ENCODE measurements at places on chromosomes 16 and 17.

- DNase-seq: no peak
Measured at GRCh38 chr16:64181271-64181925, 940.5 kb downstream of the CDH11 start.

- DNase-seq: peak; percentile 55
Measured at GRCh38 chr17:10316801-10317542, 55.8 kb downstream of the MYH13 start.

GRCh38 chr17:57523926-57524632, 221.0 kb downstream of the CCDC182 start:
- no peak for DNase-seq

- DNase-seq: no peak
Measured at GRCh38 chr16:1940273-1941161, 2.5 kb downstream of the MSRB1 start.

GRCh38 chr16:31517800-31518402, 9.7 kb upstream of the RUSF1 start:
- no peak for DNase-seq

GRCh38 chr16:29915590-29916247, 10.3 kb downstream of the KCTD13 start:
- no peak for DNase-seq

DNA sequence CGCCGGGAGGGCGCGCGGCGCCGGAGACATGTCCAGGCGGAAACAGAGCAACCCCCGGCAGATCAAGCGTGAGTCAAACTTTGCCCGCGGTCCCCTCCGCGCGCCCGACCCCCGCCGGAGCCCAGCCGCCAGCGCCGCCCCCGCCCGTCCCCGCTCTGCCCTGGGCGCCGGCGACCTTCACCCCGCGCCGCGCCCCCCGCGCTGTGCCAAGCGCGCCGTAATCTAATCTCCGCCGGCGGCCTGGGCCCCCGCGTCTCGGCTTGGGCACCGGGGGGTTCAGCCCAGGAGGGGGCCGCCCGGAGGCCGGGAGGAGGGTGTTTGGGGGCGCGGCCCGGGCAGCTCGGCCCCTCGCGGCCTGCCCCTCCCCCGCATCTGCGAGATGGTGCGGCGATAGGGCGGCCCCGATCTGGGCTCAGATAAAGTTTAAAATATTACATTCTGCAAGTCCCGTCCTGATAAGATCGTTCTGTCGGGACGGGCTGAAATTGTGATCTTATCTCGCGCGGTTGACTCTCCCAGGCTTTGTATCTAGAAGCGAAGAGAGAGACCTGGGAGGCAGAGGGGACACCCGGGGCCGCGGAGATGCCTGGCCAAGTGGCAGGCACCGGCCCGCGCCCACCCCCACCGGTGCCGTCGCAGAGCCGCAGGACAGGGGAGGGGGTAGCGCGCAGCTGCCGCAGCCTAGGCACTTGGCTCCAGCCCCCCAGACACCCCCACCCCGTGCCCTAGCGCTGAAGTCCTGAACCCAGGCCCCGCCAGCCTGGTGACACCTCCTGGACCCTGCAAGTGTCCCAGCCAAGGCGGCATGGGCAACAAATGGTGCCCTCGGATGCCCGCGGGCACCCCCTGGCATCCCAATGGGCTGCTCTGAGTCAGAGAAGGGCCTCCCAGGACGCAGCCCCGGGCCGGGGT, 787 bp downstream of the ZFPM1 start:
- DNase-seq: peak; percentile 30

DNA sequence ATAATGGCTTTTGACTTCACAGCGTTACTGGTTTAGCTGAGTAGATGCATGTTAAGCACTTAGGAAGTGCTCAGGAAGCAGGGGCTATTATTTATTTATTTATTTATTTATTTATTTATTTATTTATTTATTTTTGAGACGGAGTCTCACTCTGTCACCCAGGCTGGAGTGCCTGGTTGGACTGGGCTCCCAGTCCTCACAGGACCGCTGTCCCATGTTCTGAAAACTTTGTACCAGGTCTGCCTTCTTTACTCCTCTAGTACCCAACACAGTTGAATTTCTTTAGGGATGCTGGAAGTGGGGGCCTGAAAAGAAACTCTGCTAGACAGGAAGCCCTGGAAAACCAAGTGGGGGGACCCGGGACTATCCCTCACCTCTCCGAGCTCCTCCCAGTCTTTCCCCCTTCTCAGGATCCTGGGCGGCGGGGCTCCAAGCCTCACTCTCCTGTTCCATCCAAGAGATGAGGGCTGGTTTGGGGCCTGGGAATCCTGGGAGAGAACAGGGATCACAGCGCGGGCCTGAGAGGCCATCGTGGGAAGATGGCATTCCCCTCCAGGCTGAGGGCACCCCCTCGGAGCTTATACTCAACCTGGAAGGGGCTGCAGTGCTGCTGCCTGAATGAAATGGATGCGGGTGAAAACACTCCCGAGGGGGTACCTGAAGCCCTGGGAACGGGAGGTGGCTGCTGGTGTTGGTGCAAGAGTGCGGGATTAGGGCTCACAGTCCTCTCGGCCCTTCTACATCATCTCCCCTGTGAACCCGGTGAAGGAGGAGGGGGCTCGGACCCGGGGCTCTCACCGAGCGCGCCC, 674 bp downstream of the ZNF688 start:
- DNase-seq: no peak

- peak; percentile 74 for DNase-seq
Measured at GRCh38 chr16:16127469-16128116, 95.7 kb downstream of the ABCC6 start.

- DNase-seq: peak; percentile 64
Measured at GRCh38 chr16:50072730-50073129, 7.0 kb downstream of the HEATR3 start.

- no peak for DNase-seq
Measured at GRCh38 chr16:85767531-85767930, 16.6 kb upstream of the C16orf74 start.

GRCh38 chr16:600781-601180, 10.9 kb downstream of the RAB40C start:
- DNase-seq: no peak

DNA sequence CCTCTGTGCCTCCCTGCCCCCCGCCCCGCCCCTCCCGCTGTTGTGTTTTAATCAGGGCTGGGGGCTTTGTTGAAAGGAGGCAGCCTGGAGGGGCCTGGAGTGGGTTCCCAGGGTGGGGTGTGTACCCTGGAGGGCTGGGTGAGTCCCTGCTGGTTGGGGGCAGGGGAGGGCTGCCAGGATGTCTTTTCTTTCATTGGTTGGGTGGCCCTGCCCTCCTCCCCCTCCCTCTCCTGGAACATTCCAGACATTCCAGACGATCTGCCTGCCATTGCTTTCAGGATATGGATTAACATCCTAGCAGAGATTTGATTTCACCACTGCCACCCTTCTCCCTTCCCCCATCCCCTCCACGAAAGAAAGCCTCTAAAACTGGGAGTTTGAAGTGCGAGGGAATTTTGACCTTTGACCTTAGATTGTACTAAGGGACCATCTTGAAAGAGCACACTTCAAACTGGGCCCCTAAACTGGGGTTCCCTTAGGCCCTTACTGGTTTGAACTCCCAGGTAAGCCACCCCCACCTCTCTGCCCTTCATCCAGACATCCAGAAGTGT, 25.3 kb downstream of the IGF2BP1 start:
- DNase-seq: no peak

- DNase-seq: no peak
Measured at GRCh38 chr17:29007860-29008455, 2.1 kb upstream of the SEZ6 start.

DNA sequence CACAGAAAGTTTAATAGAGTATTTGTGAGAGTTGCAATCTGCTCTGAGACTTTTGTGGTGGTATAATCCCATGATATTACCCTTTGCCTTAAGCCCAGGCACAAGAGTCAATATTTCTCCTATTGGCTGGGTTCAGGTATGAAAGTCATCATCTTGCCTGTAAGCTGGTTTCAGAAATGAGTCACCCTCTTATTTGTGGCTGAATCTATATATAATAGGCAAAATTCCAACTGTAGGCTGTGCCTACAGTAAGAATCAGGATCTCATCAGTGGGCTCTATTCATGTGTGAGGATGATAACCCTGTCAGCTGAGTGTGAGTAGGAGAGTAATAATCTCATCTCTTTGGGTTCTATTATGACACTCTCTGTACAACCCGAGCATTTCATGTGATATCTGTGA, 2103.1 kb downstream of the TP53TG3F start:
- no peak for DNase-seq

DNA sequence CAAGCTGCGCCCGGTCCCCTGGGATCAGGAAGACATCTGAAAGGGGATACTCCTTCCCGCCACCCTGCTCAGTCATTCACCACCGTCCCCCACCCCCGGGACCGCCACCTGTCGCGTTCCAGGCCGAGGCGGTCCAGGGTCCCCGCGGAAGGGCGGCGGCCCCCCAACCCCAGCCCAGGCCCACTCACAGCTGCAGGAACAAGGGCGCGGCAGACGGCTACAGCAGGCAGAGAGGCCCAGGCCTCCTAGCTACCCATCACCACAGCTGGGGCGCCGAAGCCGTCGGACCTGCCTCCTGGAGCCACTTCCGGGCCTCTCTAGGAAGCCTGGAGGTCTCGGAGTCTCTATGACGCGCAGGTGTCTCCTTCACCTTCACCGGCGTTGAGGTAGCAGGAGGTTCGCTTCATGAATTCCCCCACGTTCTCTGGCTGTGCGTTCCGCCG, at the start of gene SDR42E1:
Gene SDR42E1 (minus strand): TSS at position 272 of the 443 bp plus-strand sequence. CDS start 10,612 bp downstream, outside the sequence.
- peak; percentile 50 for DNase-seq

DNA sequence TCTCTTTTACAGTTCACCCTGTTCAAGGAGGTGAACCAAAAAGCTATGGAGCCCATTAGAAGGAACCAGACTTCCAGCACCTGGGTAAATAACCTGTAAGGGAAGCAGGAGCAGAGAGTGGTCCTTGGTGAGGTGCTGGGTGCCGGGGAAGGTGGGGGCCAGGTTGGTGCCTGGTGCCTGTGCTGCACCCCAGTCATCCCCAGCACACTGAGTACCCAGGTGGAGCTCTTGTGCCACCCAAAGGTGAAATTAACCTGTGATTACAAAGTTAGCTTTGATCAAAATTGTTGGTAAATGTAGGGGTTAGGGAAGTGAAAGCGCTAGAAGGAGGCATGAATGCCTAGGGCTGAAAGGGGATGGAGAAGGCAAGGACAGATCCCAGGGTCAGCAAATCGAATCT, 58.6 kb downstream of the CDRT4 start:
- no peak for DNase-seq

GRCh38 chr17:49727380-49727779, 19.6 kb upstream of the SLC35B1 start:
- DNase-seq: no peak

DNA sequence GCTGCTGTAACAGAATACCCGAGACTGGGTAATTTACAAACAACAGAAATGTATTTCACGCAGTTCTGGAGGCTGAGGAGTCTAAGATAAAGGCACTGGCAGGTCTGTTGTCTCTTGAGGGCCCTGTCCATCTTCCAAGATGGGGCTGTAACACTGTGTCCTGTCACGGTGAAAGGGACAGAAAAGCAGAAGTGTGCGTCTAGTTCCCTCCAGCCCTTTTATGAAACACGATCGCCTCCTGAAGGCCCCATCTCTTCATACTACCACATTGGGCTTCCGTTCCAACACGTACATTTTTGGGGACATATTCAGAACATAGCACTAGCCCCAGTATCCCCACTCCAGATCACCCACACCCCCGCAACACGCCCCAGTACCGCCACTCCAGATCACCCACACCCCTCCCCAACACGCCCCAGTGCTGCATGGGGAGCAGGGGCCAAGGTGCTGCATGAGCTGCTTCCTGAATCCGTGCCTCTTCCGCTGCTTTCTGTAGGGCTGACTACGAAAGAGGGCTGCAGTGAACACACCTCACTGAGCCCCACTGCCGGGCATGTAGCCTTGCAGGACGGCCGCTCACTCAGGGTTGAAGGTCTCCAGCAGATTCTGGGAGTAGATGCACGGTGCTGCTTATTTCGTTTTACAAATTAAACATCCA, 91.9 kb downstream of the RPTOR start:
- DNase-seq: no peak

DNA sequence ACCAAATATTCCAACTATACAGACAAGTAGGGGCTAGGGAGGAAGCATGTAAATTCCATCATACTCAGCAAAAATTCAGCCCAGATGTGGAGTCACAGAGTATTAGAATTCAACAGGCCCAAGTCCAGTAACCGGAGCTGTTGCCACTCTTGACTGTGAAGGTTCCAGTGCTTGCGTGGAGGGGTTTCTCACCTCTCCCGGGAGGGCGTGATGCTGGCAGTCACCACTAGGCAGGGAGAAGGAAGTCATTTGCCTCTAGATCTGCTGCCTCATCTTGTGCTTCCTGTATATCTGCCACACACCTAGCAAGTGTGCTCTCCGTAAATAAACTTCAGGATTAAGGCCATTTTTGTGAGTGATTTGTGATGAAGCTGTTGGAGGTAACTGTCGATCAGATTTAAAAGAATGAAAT, 1.0 kb upstream of the CKLF start:
- DNase-seq: peak; percentile 82

- no peak for DNase-seq
Measured at GRCh38 chr17:7745748-7746470, 28.4 kb downstream of the DNAH2 start.

GRCh38 chr17:40015998-40016985, 1.1 kb downstream of the CSF3 start:
- DNase-seq: no peak

- DNase-seq: no peak
Measured at GRCh38 chr16:76906552-76906951, 284.4 kb upstream of the MON1B start.

DNA sequence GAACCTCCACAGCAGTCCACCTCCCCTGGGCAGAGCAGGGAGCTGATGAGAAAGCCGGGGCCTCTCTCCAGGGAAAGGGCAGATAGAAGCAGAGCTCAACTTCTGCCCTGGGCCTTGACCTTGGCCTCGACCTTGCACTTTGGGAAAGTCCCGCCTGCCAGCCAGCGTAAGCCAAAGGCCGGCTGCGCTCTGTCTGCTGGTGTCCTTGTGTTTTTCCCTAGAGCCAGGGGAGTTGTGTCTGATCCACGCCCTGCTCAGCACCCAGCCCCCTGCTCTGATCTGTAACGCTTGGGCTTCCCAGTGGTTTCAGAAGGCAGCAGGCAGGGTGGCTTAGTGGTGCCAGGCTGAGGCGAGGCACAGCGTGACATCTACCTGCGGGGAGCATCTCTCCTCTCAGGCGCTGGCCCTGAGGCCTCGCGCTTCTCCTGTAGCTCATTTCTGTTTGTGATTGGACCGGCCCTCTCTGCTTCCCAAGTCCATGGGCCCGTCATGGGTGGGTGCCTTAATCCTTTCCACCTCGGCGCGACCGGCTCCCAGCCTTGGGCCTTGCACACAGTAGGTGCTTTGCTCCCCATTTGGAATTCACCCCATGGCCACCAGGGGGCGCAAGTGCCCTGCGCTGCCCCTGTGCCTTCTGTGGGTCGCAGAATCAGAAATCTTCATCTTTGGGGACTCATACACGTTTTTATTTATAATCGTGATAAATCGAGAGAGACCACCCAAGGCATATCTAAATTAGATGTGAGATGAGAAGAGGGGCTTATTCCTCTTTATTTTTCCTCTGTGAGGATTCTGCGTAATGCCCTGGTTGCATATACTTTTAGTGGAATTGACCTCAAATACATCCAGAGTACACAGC, 24.2 kb downstream of the SGSH start:
- DNase-seq: peak; percentile 41

GRCh38 chr17:53142890-53143289, 679.8 kb upstream of the KIF2B start:
- no peak for DNase-seq
